Activated B cell treated with CpG ODN at 0.5 μM for 24 hours (primary cell): ENCODE measurements at places on chromosomes 11 and 22.
A peak's percentile ranks its signal among the peaks of the same experiment; 100 is the strongest.

DNA sequence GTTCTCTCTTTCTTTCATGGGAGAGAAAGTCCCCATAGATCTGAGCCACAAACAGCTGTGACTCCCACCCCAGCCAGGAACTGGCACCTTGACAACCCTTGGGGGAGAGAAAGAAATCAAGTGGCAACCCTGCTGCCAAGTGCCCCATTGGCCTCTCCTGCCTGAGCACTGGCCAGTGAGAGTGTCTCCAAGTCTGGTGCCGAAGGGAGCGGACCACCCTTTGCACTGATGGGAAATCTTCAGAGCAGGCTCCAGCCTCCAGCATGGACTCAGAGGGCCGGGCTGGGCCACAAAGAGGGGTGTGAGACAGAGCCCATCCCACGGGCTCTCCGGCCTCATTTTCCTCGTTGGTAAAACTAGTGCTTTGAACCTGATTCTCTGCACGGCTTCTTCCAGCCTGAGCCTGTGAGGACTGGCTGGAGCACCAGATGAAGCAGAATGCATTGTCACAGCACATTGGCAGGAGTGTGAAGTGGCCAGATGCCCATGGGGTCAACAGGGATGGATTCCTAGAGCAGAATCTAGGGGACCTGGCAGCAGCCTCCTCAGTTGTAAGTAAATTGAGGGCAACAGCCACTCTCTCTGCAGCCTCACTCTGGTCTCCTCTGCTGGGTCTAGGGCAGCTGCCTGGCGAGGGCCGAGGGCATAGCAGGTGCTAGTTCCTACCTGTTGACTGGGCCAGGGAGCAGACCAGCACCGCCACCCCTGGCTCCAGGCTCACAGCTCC lies 81.4 kb downstream of the TRIM29 start:
- no peaks in the 10 kb centered on the region for H3K4me1 ChIP-seq
- H3K27me3 ChIP-seq: peaks cover 25% of the 10 kb centered on the region
- DNase-seq: no peak
- no peak overlapping the region for H3K27ac ChIP-seq
- no peak overlapping the region for H3K4me3 ChIP-seq

DNA sequence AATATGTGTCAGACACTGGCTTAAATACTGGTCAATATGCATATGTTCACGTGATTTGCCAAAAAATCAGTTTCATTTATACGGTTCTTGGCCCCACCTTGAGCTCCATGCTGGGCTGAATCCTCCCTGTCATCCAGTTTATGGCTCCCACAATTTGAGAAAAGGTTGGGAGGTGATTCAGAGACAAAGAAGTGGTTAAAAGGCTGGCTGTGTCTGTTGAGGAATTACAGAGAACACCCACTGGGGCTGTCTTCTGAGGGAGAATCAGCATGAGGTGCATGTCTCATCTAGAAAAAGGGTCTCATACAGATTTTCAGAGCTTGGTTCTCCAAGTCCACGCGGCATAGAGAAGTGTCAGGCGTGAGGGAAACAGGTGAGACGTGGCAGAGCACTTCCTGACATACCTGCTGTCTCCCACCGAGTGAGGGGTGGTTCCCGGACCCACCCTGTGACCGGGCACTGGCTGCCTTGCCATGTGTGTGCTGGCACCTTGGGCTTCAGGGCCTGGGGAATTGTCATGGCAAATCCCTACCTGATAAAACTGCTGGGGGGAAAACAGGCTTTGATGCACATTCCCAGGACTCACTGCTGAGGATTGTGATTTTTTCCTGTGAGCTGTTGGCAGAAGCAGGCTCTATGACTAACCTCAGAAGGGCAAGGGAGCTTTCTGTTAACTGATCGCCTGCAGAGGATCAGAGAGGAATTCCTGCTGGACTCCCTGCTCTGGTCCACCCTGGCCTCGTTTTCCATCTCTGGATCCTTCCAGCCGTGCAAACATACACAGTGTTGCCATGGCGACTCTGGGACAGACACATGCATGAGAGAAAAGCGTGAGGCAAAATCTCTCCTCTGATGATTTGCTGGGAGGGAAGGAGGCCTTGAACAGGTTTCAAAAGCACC lies 223.6 kb downstream of the ADAMTS15 start:
- no peak for DNase-seq
- H3K27me3 ChIP-seq: peaks cover 4% of the 10 kb centered on the region
- H3K4me1 ChIP-seq: no peaks in the 10 kb centered on the region

GRCh38 chr11:31480930-31481329 lies 28.5 kb downstream of the IMMP1L start:
- H3K27me3 ChIP-seq: no peaks in the 10 kb centered on the region
- H3K4me3 ChIP-seq: no peak overlapping the region
- no peaks in the 10 kb centered on the region for H3K4me1 ChIP-seq
- H3K36me3 ChIP-seq: peaks cover 3% of the 10 kb centered on the region

GRCh38 chr22:31843526-31843925 lies 89.7 kb downstream of the DEPDC5 start:
- H3K27me3 ChIP-seq: no peaks in the 10 kb centered on the region
- H3K4me3 ChIP-seq: no peak overlapping the region
- DNase-seq: no peak
- peaks cover 89% of the 10 kb centered on the region for H3K36me3 ChIP-seq
- H3K27ac ChIP-seq: no peak overlapping the region

GRCh38 chr11:34730544-34731295 lies 109.8 kb downstream of the EHF start:
- H3K27ac ChIP-seq: no peak overlapping the region
- no peaks in the 10 kb centered on the region for H3K4me1 ChIP-seq
- peaks cover 16% of the 10 kb centered on the region for H3K27me3 ChIP-seq
- no peak overlapping the region for H3K4me3 ChIP-seq
- H3K36me3 ChIP-seq: no peaks in the 10 kb centered on the region

DNA sequence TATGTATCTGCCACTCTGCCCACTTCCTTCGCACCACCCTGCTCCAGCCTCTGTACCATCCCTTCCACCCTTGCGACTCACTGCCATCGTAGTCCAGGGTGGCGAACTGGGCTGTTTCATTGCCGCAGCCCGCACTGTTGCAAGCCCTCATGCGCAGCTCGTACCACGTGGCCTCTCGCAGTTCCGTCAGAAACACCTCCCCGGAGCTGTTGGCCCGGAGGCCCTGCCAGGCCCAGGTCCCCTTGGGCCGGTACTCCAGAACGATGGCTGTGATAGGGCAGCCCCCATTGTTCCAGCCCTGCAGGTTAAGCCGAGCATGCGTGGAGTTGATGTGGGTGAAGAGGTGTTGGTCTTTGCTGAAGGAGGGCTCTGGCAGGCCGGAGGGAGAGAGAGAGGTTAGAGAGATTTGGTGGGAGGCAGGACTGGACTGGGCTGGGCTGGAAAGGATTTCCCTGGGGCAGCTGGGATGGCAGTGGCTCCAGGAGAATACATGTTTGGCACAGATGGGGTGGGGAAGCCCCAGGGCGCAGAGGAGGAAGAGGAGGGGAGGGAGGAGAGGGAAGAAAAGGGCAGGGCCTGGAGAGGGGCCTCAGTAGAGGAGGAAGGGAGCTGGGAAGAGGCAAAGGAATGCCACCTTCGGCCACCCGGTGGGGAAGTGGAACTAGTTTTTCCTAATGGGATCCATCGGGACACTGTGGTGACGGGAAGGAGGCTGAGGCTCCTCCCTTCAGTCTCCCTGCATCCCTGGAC lies 109.6 kb downstream of the CEP164 start:
- DNase-seq: no peak
- no peak overlapping the region for H3K27ac ChIP-seq
- no peak overlapping the region for H3K4me3 ChIP-seq
- H3K27me3 ChIP-seq: peaks cover 22% of the 10 kb centered on the region
- H3K4me1 ChIP-seq: no peaks in the 10 kb centered on the region
- H3K36me3 ChIP-seq: no peaks in the 10 kb centered on the region

DNA sequence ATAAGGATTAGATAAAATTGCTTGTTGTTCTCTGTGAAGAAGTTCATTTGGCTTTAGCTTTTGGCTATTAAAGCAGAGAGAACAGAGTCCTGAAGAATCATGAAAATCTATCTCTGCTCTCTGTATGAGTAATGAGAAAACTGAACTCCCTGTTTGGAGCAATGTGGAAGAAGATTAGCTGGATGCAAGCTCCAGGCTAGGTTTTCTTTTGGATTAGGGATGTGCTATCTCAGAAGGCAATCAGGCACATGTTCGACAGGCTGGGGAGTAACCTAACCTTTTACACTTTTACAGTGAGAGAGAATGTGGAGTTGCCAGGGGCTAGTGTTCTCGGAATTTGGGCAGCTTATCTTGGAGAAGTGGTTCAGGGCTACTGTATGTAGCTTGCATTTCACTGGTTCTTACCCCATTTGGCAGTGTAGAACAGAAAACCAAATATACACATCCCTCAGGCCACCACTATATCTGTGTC lies 8.5 kb upstream of the SLN start:
- no peaks in the 10 kb centered on the region for H3K4me1 ChIP-seq
- DNase-seq: no peak
- no peaks in the 10 kb centered on the region for H3K36me3 ChIP-seq
- no peak overlapping the region for H3K27ac ChIP-seq
- H3K27me3 ChIP-seq: peaks cover 6% of the 10 kb centered on the region

DNA sequence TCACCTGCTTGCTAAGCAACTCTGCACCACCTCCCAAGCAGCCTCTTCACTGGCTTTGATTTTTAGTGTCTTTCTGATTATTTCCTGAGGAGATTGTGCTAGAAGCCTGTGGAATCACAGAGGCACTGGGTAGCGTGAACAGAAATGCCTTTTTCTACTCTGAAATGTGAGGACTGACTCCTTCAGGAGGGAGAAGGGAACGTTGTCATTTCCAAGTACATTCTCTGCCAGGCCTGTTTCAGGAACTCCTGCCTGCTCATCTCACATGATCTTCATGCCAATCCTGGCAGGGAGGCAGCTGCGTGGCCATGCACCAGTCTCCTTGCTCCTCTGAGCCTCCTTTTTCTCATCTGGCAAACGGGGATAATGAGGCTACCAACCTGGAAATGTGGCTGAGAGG lies 49.8 kb upstream of the PRDM11 start:
- H3K36me3 ChIP-seq: no peaks in the 10 kb centered on the region
- H3K4me3 ChIP-seq: no peak overlapping the region
- H3K27ac ChIP-seq: no peak overlapping the region
- no peak for DNase-seq

GRCh38 chr22:28299309-28299708 lies 380.3 kb upstream of the PITPNB start:
- H3K4me1 ChIP-seq: peaks cover 11% of the 10 kb centered on the region
- DNase-seq: no peak
- no peaks in the 10 kb centered on the region for H3K36me3 ChIP-seq
- H3K27ac ChIP-seq: no peak overlapping the region

GRCh38 chr11:79232346-79232745 lies 208.5 kb downstream of the TENM4 start:
- H3K27ac ChIP-seq: no peak overlapping the region
- no peaks in the 10 kb centered on the region for H3K36me3 ChIP-seq
- H3K4me3 ChIP-seq: no peak overlapping the region
- peaks cover under 1% of the 10 kb centered on the region for H3K27me3 ChIP-seq
- DNase-seq: no peak
- H3K4me1 ChIP-seq: no peaks in the 10 kb centered on the region

GRCh38 chr11:33713151-33713855 lies 12.7 kb upstream of the C11orf91 start:
- peaks cover 53% of the 10 kb centered on the region for H3K36me3 ChIP-seq
- no peak overlapping the region for H3K27ac ChIP-seq
- H3K4me1 ChIP-seq: no peaks in the 10 kb centered on the region
- H3K4me3 ChIP-seq: no peak overlapping the region
- no peaks in the 10 kb centered on the region for H3K27me3 ChIP-seq
- DNase-seq: no peak

- no peaks in the 10 kb centered on the region for H3K4me1 ChIP-seq
- no peak for DNase-seq
- H3K4me3 ChIP-seq: no peak overlapping the region
- peaks cover 5% of the 10 kb centered on the region for H3K27me3 ChIP-seq
- H3K27ac ChIP-seq: no peak overlapping the region
Measured at GRCh38 chr22:20656902-20657836, 116.7 kb upstream of the SERPIND1 start.

GRCh38 chr11:55503449-55503848 lies 50.8 kb upstream of the OR4C15 start:
- no peaks in the 10 kb centered on the region for H3K27me3 ChIP-seq
- H3K4me3 ChIP-seq: no peak overlapping the region
- no peak overlapping the region for H3K27ac ChIP-seq
- H3K4me1 ChIP-seq: no peaks in the 10 kb centered on the region

- H3K4me1 ChIP-seq: no peaks in the 10 kb centered on the region
- H3K27me3 ChIP-seq: peaks cover 20% of the 10 kb centered on the region
- H3K4me3 ChIP-seq: no peak overlapping the region
- no peak overlapping the region for H3K27ac ChIP-seq
Measured at GRCh38 chr11:85918910-85919794, 64.0 kb downstream of the CCDC83 start.

GRCh38 chr11:75689863-75690609 lies 21.2 kb upstream of the MAP6 start:
- H3K36me3 ChIP-seq: peaks cover 4% of the 10 kb centered on the region
- H3K4me3 ChIP-seq: peak overlapping the region; percentile 69
- DNase-seq: no peak
- peaks cover 4% of the 10 kb centered on the region for H3K27me3 ChIP-seq
- H3K4me1 ChIP-seq: peaks cover 40% of the 10 kb centered on the region
